ENCODE measurements at places on chromosomes 1 and 21.
A peak's percentile ranks its signal among the peaks of the same experiment; 100 is the strongest.

GRCh38 chr1:226061841-226062557 is 517 bp upstream of the H3-3A start:
- DNase-seq: no peak

- DNase-seq: no peak
Measured at GRCh38 chr1:48920851-48921250, 144.2 kb upstream of the BEND5 start.

DNA sequence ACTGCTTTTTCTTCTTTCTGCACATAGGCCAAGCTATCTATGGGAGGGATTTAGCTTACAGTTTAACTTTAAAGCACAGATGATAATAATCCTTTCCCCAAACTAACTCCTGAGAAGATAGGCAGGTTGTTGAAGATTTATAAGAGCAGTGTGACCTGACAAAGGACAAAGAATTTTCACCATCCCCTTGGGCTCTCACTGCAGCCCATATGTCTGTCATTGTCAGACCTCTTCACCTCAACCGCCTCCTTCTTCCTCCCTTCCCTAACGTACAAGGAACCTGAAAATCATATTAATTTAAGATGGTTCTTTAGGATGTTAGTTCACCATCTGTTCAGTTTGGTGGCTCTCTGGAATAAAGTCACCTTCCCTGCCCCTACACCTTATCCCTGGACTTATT is 5.0 kb downstream of the RNU1-2 start:
- no peak for DNase-seq

GRCh38 chr1:199931666-199932377 is 95.7 kb upstream of the NR5A2 start:
- DNase-seq: peak; percentile 23

DNA sequence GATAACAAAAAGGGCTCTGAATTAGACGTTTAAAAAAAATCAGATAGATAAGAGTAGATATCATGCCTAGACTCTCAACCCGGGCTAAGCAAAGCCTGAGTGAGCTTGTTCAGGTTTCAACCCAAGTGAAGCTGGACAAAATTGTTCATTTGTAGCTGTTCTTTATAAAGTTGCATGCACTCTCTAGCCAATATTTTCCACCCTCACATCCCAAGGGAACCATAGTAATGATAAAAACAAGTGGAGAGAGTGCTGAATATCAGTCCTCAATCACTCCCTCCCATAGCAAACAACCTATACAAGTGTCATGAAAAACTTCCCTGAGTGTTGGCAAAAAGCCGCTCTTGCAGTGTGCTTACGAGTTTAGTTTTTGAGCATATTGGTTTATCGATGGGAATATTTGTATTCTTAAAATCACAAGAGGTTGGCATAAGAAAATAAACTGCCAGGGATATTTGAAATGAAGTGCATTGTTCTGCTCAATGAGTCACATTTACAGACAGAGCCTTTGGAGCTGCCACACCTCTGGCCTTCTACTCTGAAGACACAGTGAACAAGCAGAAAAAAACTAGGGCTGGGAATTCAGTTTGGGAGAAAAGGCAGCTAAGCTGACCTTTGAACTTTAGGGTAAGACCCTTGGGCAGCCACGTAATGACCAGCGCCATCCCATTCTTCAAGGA is 2.2 kb upstream of the CLCA2 start:
- no peak for DNase-seq

DNA sequence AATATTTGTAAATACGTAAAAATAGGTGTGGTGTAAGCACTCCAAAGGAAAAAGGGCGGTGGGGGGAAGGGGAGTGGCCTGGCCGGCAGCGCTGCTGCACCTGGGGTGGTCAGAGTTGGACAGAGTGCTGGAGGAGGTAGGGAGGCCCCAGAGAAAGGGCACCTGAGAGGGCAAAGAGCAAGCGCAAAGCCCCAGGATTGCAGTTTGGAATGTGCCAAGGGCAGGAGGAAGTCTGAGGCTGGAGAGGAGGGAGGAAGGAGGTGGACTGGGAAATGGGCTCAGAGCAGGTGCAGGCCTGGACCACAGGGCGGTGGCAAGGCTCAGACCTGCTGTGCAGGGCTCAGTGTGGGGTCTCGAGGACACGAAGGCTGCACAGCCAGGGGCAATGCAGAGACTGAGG is 30.6 kb downstream of the LDLRAP1 start:
- DNase-seq: no peak

DNA sequence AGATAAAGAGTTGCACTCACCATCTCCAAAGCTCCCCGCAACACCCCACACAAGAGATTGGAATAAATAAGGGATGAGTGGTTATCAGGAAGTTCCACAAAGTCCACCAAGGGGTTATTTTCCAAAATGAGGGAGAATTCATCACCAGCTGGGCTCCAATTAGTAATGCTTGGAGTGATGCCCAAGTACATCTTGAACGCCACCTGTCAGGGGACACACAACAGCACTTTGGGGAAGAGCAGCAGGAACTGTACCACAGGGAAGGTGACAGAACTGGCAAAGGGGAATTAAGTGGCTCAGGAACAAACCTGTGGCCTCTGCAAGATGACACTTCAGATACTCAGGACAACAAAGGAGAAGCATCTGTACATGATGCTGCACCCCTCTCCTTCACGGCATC is 11.5 kb downstream of the TRAPPC3 start:
- DNase-seq: no peak

- DNase-seq: no peak
Measured at GRCh38 chr1:223538981-223539380, 126.5 kb downstream of the CAPN8 start.

DNA sequence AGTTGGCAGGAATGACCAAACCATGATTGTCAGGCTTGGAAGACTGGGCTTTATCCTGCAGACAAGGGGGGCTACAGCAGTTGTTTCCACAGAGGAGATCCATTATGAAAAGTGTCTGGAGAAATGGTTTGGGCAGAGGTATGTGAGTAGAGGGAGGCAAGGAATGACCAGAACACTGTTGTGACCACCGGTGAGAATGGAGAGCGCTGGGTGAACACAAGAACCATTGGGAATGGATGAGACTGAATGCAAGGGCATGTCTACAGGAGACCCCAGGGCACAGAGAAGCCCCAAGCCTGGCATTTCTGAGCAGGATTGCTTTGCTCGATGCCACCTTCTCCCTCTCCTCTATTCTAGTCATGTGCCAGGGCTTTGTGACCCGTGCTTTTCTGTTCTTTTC is 125.1 kb downstream of the CACNA1E start:
- DNase-seq: no peak

- no peak for DNase-seq
Measured at GRCh38 chr1:226642421-226642820, 93.9 kb downstream of the STUM start.

DNA sequence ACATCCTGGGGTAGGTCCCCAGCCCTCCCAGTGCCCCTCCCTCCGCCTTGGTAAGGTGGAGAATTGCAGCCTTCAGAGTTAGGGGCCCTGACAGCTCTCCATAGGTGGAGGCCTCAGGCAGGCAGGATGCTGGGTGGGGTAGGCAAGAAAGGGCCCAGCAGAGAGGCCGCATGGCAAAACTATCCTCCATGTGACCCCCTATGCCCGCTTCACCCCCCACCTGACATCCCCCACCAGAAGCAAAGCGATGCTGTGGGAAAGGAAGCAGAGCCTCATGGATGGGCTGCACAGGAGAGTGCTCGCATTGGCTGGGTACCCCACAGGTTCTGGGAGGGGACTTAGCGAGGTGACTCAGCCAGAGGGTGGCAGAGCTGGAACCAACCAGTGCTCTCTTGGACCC is 1.6 kb downstream of the S100A9 start:
- DNase-seq: no peak

DNA sequence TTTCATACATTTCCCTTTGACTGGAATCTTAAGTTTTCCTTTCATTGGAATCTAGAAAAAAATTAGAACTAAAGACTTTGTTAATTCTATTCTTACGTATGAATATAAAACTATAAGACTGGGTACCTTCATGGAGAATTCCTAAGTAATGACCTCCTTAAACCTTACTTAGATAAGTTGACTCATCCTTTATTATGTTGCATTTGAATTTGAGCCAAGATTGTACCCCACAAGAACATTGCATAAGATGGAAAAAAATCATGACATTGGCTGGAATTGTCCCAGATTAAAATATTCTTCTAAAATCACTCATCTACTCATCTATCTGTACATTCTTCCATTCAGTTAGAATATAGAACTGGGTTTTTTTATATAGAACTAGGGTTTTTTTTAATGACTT is 137.4 kb downstream of the C1orf21 start:
- DNase-seq: no peak

DNA sequence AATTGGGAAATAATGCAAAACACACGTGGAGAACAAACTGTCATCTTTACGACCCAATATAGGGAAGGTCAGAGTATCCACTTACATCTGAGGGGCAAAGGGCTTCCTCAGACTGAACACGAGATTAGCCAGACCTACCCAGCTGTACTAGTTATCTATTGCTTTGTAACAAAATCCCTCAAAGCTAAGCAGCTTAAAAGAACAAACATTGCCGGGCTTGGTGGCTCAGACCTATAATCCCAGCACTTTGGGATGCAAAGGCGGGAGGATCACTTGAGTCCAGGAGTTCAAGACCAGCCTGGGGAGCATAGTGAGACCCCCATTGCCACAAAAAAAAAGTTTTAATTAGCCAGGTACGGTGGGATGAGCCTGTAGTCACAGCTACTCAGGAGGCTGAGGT is 262.8 kb downstream of the LTN1 start:
- no peak for DNase-seq

- DNase-seq: no peak
Measured at GRCh38 chr21:36203603-36203889, 46.9 kb downstream of the DOP1B start.

GRCh38 chr1:115245227-115245626 is 92.8 kb downstream of the NGF start:
- DNase-seq: no peak
